ENCODE measurements at places on chromosomes 11 and 22.

DNA sequence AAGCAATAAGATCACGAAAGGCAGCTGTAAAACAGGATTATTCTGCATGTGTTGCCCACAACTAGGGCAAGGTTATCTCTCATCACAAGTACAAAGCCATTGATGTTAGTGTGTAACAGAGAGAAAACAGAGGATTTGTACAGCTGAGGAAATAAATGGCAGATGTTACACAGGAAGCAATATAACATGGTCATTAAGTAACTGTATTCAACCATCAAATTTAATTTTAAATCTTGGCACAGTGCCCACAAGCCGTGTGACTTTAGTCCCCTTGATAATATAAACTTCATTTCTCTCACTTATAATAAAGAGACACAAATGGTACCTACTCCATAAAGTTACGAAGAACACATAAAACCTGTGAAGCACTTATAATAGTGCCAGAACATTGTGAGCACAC lies 17.3 kb downstream of the OR51E2 start:
- no peak for DNase-seq

- no peak for DNase-seq
Measured at GRCh38 chr11:130592056-130592455, 143.6 kb downstream of the ADAMTS15 start.

DNA sequence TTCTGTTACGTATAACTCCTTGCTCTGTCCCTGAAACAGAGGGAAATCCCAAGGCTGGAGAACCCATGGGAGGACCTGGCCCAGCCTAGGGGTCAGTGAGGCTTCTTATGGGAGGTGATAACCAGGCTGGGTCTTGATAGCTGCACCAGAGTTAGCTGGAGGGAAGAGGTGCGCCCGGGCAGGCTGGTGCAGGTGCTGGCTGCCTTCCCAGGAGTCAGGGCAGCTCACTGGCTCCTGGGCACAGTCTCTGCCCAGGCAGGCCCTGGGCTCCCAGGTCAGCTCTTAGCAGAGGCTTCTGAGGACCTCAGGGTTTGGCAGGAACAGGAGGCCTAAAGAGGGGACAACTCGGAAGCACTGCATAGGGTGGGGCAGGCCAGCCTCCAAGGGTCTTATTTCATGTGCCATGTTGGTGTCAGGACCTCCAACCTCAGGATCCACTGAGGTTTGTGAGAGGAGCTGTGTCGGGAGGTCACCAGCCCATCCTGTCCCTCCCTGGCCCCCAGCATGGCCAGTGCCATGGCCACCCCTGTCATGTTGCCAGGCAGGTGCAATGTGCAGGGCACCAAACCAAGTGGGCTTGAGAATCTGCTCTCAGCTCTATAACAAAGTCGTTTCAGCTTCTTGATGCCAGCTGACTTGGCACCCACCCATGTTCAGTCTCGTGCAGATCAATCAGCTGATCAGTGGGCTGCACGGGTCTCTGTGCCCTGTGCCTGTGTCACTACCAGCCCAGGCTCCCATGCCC lies 20.5 kb upstream of the CELSR1 start:
- DNase-seq: no peak

GRCh38 chr11:33940538-33940815 lies 48.6 kb upstream of the LMO2 start:
- no peak for DNase-seq

DNA sequence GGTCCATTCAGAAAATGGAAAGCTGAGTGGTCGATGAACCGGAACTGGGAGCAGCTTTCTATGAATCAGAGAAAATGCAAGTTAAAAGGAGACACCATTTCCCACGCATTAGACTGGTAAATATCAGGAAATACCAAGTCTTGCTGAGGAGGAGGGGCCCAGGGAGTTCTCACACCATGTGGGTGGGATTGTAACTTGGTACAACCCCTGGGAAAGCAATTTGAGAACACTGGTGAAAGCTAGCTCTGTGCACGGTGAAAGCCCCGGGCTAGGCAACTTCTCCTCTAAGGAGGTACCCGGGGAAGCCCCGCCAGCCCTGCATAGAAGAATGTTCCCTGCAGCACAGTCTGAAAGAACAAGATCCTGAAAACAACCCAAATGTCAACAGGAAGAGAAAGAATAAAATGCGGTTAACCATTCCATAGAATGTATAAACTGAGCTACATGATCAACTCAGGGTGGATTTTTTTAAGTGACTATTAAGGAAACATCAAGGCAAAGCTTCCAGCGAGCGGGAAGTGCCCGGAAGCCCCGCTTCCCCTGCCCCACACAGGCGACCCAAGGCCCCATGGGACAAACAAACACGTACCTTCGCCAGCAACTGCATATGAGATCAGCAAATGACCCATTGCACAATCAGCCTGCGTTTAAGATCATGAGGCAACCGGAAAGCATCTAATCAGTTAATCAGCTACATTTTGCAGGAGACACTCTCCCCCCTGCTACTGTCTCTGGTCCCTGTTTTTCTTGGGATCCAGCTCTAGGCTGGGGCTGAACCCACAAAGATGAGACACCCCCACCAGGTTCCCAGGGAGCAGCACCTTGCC lies 11.3 kb downstream of the SHANK2 start:
- DNase-seq: no peak

- no peak for DNase-seq
Measured at GRCh38 chr22:44974454-44974853, 35.4 kb downstream of the PHF21B start.

DNA sequence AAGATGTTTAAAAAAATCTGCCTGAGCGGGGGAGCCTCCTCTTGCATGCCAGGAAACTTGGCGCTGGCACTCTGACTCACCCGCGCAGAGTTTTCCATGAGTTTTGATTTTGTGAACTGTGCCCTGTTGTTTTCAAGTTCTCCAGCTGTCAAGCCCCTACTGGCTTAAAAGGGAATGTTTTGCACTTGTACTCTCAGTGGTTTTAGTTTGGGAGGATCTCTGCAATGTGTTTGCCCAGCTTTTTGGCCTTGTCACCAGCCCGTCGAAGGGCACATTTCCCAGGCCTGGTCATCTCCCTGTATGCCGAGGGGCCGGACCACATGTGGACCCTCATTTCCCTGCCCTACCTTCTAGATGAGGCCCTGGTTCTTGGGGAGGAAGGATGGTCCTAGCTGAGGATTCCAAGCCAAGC lies 12.2 kb downstream of the MRGPRF start:
- no peak for DNase-seq

- peak; percentile 73 for DNase-seq
Measured at GRCh38 chr11:46112961-46113607, 8.2 kb downstream of the PHF21A start.

All from germinal center (tissue), 1 donor.